Mesenchymal stem cell (in vitro differentiated cells and primary cell): ENCODE measurements at places on chromosomes 1 and 21.
A peak's percentile ranks its signal among the peaks of the same experiment; 100 is the strongest.

DNA sequence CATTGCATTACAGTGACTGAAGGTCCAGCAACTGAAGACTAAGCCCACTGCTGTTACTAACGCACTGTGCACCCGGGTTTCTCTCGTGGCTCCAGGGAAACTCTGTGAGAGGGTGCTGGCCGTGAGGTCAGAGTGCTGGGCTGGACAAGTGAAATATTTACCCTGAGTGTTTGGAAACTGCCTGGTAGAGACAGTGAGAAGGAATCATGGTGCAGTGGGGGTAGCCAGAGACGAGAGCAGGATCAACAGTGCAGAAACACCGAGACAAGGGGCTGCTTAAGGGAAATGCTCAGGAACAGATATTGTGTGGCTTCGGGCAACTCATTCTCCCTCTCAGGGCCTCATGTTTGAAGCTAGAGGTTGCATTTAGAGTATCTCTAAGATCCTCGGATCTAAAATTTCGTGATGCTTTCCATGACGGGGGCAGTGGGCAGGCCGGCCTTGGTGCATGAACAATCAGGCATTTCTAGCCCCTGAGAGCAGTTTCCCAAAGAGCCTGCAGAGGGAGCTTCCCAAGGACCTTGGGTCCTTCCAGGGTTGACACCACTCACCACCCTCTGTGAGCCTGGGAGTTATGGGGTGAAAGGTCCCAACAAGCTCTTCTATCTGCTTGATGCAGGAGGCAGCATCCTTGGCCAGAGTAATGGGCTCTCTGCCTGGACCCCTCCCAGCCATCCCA lies 9.7 kb downstream of the CD2 start:
- DNase-seq, result peak; percentile 21

- DNase-seq, result peak; percentile 86
Measured at GRCh38 chr21:32257962-32258785, 20.7 kb downstream of the MIS18A start.

DNA sequence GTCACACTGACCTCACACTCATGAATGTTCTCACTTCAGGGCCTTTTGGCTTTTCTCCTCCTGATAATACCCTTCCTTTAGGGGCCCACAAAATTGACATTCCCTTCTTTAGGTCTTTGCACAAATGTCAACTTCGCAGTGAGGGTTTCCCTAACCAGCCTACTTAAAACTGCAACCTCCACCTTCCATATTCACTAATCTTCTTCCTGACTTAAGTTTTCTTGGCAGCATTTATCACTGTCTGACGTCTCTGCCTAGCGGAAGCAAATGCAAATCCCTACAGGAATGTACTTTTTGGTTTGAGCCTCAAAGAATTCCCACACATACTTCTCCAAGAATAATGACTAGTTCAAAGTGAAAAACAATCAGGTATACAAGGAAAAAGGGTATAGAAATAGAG lies 32.8 kb downstream of the INTS7 start:
- no peak for DNase-seq

DNA sequence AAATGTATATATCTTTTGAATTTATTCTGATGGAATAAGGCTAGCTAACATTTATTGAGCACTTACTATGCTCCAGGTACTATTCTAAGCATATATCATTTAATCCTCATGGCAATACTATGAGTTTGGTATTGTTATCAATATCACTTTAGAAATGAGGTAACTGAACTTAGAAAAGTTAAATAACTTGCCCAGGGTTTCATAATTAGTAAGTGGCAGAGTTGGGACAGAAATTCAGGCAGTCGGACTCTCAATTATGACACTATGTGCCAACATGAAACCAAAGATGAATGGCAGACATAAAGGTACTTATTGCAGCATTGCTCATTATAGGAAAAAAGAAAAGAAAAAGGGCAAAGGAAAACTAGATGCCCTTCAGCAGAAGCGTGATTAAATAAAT lies 48.2 kb downstream of the RAB3GAP2 start:
- DNase-seq, result no peak

DNA sequence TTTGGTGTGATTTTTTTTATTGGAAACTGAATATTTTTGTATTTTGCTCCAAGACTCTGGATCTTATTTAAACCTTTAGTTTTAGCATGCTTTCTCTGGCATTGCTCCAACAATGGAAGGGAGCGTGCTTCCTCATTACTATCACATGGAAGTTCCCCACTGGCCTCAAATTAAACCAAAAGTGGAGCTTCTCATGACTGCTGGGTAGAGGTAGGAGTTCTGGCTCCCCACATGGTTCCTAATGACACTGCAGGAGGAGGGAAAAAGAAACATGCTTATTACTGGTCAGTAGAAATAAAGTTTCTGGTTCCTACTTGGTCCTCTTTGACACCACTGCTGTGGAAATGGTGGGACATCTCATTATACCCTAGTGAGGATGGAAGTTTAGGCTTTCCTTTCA lies 310.5 kb downstream of the PTGER3 start:
- no peak for DNase-seq

DNA sequence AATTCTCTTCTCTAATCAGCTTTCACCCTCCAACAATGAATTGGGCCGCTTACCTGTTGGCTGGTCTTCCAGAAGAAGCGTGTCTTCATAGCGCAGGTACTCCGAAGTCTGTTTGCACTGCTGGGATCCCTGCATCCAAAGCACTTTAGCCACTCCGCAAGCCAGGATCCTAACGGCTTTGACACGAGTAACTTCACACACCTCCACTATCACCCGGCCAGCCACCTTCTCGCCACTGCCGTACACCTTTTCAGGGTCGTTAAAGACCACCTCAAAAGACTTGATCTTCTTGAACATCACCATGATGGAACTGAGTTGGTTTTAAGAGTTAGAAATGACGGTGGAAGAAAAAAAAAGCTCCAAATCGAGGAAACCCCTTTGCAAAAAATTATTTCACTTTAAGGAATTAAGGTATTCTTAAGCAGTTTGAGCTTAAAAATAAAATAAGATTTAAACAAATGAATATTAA lies 381 bp downstream of the TXNIP start:
- no peak for DNase-seq

GRCh38 chr21:42309753-42310213 lies 5.4 kb downstream of the TFF3 start:
- peak; percentile 12 for DNase-seq

DNA sequence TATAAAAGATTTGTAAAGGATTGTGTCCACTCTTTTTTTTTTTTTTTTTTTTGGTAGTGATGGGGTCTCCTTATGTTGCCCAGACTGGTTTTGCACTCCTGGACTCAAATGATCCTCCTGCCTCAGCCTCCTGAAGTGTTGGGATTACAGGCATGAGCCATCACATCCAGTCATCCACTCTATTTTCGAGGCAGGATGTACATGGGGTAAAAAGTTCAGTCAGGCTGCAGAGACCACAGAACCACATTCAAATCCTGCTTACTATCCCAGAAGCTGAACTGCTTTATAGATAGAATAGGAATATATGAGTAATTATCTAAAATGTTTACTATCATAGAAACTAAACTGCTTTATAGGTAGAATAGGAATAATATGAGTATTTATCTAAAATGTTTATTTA lies 26.0 kb upstream of the KCNK2 start:
- peak; percentile 5 for DNase-seq

- DNase-seq, result no peak
Measured at GRCh38 chr1:41469706-41470105, 14.8 kb downstream of the EDN2 start.

- DNase-seq, result peak; percentile 83
Measured at GRCh38 chr1:1433804-1434130, 1.7 kb upstream of the VWA1 start.

DNA sequence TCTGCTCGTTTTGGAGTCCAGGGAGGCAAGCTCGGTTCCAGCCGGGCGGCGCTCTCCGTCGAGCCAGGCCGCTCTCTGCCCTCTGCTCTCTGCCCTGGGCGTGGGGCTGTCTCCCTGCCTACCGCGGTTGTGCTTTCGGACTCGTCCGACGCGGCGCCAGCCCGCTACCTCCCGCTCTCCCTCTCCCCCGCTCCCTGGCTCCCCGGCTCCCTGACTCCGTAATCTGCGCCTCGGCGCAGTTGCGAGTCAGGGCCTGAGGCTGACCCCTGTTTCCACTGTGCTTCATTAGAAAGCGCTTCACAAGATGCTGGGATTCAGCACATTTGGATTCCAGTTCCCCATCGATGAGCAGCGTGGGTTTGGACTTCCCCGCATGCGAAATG lies 2.2 kb downstream of the SOX13 start:
- peak; percentile 47 for DNase-seq

GRCh38 chr1:111269825-111270406 lies 20.7 kb upstream of the CHIA start:
- no peak for DNase-seq

DNA sequence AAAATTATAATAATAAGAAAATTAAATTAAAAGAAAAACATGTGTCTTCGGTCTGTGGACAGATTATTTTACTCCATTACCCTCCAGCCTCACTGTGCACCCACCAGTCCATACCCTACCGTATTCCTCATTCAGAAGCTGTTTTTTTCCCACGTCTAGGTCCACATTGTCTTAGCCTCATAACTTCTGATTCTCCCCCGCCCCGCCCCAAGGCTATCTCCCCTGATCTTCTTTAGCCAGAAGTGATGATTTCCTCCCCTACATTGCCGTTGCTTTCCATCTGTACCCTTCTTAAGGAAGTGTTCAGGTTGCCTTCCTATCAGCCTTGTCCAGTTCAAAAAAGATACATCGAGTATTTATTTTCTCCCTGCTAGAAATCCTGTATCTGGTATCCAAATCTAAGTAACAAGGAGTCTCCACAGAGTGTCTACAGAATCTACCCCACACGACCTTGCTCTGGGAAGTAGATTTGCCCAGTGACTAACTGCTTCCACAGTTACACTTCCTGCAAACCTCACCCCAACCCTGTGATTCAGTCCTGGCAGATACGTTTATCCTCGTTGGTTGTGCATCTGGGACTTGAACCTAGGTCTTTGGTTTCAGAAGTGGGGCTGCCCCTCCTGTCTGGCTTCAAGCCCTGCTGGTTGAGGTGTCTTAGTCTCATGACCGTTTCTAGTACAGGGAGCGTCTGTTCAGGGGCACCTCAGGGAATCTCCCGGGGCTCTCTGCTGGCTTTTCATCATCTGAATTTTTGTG lies 470.2 kb downstream of the CAMTA1 start:
- peak; percentile 15 for DNase-seq

DNA sequence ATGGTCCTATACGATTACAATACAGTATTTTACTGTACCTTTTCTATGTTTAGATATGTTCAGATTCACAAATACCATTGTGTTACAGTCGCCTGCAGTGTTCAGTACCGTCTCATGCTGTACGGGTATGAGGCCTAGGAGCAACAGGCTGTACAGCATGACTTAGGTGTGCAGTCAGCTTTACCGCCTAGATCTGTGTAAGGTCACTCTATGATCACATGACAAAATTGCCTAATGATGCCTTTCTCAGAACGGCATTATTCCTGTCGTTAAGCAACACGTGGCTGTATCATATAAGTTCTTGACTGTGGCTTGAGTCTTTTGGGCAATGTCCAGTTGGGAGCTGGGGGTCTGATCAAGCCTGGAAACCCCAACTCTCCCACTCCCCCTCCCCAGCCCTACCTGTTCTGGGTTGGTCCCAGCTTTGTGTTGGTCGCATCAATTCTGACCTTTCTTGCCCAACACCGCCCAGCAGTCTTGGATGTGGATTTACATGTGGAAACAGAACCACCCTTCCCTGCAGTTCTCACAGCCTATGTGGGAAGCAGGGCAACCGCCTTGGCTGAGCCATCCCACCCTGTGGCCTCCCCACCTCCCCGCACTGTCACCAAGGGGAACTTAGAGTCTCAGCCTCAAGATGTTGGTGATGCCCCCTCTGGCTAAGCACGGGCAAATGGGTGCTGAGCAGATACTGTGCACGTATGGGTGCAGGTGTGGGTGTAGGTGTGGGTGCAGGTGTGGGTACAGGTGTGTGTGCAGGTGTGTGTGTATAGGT lies 80.2 kb upstream of the ACTL8 start:
- DNase-seq, result peak; percentile 21

GRCh38 chr21:44694776-44695175 lies 2.2 kb upstream of the KRTAP10-12 start:
- DNase-seq, result no peak

DNA sequence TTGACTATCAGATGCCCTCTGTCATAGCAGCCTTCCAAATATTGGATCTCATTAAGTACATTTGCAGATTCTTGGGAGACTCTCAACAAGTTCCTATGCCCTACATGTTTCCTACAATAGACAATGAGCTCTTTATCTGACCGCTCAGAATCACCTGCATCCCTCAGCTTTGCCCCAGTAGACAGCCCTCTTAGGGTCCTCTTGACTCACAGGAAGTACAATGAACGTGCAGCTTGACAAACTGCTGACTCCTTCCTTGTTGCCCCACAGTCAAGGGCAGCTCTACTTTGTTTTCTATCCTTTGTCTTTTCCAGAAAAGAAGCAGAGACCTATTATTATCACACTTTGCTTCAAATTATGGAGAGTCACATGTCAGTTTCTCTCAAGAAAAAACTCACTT lies 27.6 kb downstream of the SLC44A5 start:
- DNase-seq, result no peak

DNA sequence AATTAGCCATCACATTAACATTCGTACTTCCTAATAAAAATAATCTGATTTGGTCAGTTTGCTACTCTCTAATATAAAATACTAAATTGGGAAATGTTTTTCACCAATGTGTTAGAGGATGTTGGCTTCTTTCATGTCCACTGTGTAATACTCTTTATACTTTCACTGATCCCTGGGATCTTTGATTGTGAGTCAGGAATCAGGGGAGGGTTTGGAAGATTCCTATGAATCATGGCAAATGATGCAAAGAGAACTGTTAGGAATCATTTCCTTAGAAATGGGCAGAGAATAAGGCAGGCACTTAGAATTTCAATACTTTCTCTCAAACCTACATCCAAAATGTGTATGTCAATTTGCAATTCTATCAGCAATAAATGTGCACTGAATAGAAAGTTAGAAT lies 31.0 kb downstream of the KRTAP24-1 start:
- no peak for DNase-seq

- DNase-seq, result no peak
Measured at GRCh38 chr1:179089827-179090482, 8.1 kb downstream of the TOR3A start.

GRCh38 chr1:45205910-45206721 lies at the start of gene ZSWIM5:
ZSWIM5 (minus strand) TSS chr1:45206605; CDS start chr1:45206350, 255 bp downstream.
- peak; percentile 50 for DNase-seq

DNA sequence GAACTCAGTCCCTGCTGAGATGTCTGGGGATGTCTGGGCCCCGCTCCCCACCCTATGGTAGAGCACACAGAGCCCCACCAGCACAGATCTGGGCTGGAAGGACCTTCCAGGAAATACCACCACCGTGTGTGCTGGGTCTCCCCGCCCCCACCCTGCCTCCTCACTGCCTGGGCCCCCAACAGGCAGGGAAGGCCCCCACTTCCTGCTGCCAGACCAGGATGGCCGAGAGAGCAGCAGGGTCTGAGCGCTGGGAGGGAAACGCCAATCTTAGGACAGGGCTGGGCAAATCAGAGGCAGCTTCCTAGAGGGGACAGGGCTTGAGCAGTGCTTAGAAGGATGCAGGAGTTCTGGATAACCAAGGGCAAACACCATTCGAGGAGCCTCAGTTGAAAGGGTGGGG lies 11.9 kb downstream of the ADGRB2 start:
- no peak for DNase-seq

- DNase-seq, result no peak
Measured at GRCh38 chr1:193538680-193539079, 352.3 kb upstream of the B3GALT2 start.

- no peak for DNase-seq
Measured at GRCh38 chr1:40760984-40761383, 22.6 kb upstream of the KCNQ4 start.

GRCh38 chr1:87969040-87969439 lies 640.4 kb downstream of the LMO4 start:
- DNase-seq, result no peak

- no peak for DNase-seq
Measured at GRCh38 chr1:193703121-193703520, 516.7 kb upstream of the B3GALT2 start.
